ENCODE measurements at places on chromosomes 3 and 15. TPM values are rescaled to one million over a fixed set of nuclear protein-coding genes. Genes with fewer than 3 reads are reported as not detected.

DNA sequence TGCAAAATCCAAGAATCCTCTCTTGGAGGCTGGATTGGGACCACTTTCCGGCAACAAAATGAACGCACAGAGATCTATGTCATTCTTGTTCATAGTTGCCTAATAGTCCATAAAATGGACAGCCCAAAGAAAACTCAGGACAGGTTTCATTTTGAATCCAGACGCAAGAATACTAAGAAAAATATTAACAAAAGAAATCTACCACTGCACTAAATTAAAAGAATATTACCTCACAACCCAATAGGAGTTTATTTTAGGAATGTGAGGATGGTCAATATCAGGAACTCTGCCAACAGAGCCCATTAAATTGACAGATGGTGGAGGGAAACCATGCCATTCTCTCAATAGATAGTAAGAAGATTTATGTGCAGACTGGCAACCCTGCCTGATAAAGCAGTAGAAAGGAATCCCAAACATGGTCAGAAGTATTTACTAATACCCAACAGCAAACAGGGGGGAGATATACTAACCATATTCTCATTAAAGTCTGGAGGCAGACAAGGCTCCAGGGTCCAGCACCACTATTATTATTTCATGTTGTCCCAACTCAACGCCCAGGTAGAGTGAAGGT is 127.6 kb downstream of the SMAD6 start:
- no peak for DNase-seq

DNA sequence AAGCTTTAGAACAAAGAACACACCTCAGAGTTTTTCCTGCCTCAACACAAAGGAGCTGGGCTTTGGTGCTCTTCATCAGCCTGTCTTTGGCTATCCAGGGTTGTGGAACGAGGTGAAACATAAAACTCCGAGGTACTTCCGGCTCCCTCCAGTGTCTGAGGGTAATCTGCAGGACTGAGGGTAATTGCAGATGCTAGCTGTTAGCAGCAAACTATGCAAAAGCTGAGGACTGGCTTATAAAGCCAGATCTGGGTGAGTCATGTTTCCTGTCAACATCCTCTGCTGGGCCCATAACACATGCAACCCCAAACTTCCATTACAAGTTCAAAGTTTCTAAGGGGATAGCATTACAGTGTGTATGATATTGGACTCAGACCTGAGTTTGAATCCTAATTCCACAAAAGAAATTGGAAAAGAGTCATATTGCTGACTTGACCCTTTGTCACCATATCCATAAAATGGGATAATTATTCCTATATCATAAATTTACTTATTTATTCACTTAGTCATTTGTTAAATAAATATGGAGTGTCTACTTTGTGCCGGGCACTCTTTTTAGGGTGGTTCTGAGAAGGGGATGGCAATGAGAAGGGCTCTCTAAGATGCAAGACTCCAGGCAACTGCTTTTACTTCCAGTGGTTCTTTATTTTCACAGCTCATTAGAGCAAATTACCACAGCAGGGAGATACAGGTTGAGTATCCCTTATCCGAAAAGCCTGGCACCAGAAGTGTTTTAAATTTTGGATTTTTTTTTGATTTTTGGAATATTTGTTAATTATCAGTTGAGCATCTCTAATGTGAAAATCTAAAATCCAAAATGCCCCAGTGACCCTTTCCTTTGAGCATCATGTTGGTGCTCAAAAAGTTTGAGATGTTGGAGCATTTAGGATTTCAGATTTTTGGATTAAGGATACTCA is 9.5 kb upstream of the TRIM69 start:
- DNase-seq = no peak

Gene ARPP19
- 118 TPM for total RNA-seq

- DNase-seq = no peak
These were observed 29.5 kb downstream of the DNAH1 start for GRCh38 chr3:52345521-52346109.

- no peak for DNase-seq
These were observed 137.4 kb upstream of the POU1F1 start for GRCh38 chr3:87413814-87414213.

DNA sequence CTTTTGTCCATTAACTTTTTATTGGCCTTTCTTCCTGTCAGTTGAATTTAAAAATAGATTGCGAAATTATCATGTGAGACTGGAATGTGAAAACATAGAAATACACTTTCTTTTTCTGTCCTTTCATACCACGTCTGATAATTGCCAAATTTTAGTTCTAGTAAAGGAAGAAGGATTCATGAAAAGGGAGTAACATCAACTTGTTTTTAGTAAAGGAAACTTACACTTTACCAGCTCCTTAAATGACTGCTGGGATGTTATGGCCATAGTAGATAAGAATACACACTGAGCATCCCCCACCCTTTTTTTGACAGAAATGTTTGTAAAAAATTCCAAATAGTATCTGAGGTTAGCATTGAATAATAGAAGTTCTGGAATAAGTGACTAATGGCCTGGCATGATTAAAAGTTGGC is 137.9 kb downstream of the NEO1 start:
- DNase-seq = no peak

GRCh38 chr3:42509111-42509510 is 6.7 kb downstream of the VIPR1 start:
- DNase-seq = peak; percentile 59

GRCh38 chr3:111134302-111134701 is 62.7 kb downstream of the NECTIN3 start:
- DNase-seq = no peak

Gene HCLS1
- 33.8 TPM for total RNA-seq

Gene TMEM108
- total RNA-seq = 2.8 TPM

DNA sequence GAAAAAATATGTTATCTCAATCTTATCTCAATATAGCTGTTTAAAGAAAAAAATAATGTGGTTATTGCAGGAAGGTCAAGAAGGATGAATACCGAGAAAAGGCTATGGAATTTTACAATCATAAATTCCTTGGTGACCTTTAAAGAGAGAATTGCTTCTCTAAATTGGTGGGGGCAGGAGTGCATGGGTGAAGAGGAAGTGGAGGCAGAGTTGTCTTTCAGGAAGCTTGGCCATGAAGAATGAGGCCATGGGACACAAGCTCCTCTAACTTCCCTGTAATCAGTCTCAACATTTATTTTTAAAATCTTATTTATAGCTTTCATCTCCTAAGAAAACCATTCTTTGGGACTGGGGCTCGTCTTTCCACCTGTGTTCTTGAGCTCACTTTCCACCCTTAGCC is 22.4 kb upstream of the ALDH1A2 start:
- DNase-seq = no peak

- DNase-seq = no peak
These were observed 349.4 kb upstream of the TPRG1 start for GRCh38 chr3:188822411-188822810.

GRCh38 chr15:66508293-66508883 is 3.3 kb downstream of the ZWILCH start:
- DNase-seq = no peak

- no peak for DNase-seq
These were observed 59.1 kb upstream of the TOP2B start for GRCh38 chr3:25723802-25724201.

GRCh38 chr15:47870956-47871625 is 153.8 kb downstream of the SEMA6D start:
- no peak for DNase-seq

GRCh38 chr15:77630956-77631744 is 1.6 kb downstream of the LINGO1 start:
- DNase-seq = no peak

- DNase-seq = no peak
These were observed 145.0 kb downstream of the NEK10 start for GRCh38 chr3:27224197-27224596.

Gene SLC22A14
- total RNA-seq = 0.38 TPM

GRCh38 chr3:39132096-39133092 is 21.0 kb downstream of the CSRNP1 start:
- peak; percentile 44 for DNase-seq
